ENCODE measurements at places on chromosomes 1 and 21.

DNA sequence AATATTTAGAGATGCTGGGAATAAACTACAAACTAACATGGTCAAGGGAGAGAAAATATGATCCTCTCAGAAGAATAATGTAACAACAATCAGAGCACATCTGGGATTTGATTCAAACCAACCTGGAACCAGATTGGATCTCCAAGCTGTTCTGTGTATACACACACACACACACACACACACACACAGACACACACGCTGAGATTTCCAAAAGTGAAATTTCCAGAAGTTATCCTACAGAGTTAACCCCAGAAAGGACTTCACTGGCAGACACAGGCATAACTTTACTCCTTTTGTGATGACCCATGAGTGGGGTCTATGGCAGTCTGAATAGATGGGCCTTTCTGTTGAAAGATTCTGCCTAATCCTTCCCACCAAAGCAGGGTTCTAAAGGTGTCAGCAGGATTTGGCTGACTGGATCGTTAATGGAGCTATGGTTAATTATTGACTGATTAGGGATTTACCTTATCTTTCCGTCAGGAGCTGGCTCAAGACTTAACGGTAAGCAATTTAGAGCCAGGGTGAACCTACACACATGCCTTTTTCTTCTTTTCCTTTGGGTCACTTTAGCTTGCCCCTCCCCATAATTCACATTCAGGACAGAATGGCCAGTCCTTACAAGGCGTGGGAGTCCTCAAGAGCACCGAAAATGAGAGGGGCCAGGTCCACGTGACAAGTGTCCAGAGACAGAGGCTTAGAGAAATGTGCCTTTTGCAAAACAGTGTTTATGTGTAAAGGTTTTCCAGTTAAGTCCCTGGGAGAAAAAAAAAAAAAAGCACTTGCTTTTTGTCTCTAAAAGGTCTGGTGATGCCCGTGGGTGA lies 10.9 kb upstream of the PROX1 start:
- no peak for DNase-seq

GRCh38 chr1:195530961-195531360 lies 1077.3 kb downstream of the KCNT2 start:
- no peak for DNase-seq

- DNase-seq = no peak
Observed at GRCh38 chr1:164557270-164557669, 1.7 kb upstream of the PBX1 start.

GRCh38 chr1:181073638-181074037 lies 14.9 kb upstream of the IER5 start:
- no peak for DNase-seq

DNA sequence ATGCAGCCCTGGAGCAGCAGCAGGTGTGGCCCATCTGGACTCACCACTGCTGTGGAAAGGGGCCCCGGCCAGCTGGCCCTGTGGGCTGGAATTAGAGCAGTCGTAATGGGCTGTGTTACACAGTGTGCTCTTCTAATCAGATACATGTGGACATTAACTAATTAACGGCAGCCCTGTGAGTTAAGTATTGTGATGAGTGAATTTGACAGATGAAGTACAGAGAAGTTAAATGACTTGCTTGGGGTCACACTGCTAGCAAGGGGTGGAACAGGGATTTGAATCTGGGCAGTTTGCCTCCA lies 58.6 kb downstream of the MDM4 start:
- no peak for DNase-seq

- DNase-seq = no peak
Observed at GRCh38 chr1:162216604-162217003, 147.1 kb downstream of the NOS1AP start.

DNA sequence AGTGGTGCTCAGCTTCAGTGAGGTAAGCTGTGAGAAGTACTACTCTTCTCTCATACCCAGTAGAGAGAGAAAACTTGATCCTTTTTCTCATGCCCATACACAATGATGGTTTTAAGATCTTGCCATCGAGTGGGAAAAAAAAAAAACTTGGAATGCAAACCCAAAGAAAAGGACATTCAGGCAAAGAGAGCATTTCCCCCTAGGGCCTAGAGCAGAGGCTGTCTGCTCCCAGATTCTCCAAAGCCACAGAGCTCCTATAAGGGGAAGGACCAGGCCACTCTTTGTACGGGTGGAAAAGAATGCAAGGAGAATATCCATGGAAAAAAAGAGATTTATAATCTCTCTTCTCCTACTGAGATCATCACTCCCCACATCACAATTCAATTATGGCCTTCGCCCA lies 34.9 kb downstream of the MROH9 start:
- no peak for DNase-seq

DNA sequence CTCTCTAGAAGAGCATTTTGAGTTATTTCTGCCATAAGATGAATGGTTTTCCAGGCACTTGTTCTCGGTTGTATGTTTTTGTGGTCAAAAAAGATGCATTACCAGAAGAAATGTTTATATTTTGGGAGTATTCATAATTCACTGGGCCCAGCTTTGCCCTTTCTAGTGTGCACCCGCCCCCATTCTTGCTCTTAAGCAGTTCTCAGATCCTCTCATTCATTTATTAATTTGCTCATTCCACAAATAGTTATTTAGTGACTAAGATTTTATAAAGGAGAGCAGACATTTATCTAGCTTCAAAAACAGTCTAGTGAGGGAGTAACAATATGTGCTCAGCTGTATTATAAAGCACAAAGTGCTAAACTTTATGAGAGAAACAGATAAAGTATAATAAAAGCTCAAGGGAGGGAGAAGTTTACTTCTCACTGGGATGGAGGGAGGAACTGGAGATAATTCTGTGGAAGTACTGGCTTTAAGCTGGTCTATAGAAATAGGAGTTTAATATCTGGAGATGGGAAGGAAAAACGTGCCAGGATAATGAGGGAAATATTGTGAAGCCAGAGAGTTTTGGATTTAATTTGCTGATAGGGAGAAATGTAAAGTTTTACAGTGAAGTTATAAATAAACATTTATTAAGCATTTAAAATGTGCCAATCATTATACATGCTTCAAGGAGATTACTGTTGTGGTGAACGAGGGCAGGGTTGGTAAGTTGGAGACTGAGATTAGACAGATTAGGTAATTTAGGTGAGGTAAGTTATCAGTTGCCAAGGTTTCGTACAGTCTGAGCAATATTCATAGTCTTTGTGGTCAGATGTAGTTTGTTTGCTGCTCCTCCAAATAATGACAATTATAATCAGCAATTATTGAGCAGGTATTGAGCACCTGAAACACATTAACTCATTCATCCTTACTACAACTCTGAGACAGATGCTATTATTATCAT lies 9.1 kb upstream of the MACF1 start:
- DNase-seq = peak; percentile 69

Measured in activated CD4-positive, alpha-beta T cell treated with anti-CD3 and anti-CD28 coated beads, Interleukin-2, amount 10 ng/mL, durations not matched to agents 24 days and 14 days (primary cell).